ENCODE measurements at places on chromosomes 3 and 15.

GRCh38 chr3:14298442-14298841, 104.0 kb upstream of the SLC6A6 start:
- DNase-seq: no peak

- DNase-seq: no peak
Measured at GRCh38 chr15:64503197-64503596, 42.8 kb downstream of the ZNF609 start.

- no peak for DNase-seq
Measured at GRCh38 chr3:179943117-179943880, 93.4 kb downstream of the PEX5L start.

DNA sequence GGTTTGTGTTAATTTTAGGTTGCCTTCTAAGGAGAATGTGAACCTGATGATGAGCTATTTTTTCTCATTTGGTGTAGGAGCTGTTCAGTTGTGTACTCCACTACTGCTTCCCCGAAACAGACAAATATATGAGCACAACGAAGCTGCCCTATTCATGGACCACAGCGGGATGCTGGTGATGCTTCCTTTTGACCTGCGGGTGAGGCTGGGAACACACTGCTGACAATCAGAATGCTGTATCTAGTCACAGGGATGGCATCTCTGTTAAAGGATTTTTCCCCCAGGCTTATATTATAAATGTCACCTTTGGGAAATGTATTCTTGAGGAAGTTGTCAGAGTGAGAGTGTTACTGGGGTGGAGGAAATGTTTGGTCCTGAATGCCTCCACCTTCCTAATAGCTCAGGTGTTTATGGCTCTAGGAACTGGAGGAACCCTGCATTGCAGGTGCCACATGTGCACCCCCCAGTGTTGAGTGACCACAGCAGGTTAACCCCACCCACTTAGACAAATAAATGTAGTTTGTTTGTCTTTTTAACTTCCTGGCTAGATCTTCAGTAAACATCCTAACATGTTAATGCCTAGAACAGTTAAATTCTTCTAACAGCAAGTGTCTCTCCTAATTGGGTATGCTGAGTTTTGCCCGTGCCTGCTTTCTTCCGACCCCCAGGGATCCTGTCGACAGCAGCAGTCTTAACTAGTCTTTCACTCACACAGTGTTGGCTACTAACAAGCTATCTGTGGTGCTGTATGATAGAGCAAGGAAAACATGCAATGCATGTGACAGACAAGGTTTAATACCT, 35.7 kb downstream of the SRP14 start:
- DNase-seq: no peak

DNA sequence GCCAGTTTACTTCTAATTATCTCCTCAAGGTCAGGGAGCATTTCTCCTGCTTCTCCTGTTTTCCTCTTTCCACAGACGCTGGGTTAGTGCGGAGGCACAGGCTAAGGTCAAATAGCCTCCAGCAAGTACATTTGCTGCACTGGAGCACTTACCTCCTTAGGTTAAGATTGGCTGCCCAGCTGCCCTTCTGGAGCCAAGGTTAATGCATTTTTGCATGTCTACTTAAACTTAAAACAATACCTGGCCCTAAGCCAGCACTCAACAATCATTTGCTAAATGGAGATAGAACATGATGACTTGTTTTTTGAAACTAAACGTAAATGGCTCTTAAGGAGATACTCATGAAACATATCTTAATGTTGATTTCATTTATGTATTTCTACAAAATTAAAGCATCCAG, 83.5 kb downstream of the SSR3 start:
- no peak for DNase-seq

DNA sequence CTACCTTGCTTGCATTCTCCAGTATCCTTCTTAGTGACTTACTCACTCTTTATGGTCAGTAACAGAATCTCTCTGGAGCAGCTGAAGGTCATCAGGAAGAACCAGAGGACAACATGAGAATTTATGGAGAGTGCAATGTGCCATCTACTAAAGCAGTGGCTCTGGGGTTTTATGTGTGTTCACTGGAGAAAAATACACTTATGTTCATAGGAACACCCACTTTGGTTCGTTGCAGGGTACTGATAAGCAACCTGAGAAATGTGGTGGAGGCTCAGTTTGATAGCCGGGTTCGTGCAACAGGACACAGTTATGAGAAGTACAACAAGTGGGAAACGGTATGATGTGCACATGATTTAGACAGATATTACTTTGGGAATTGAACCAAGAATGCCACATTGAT, 12.8 kb downstream of the CPB1 start:
- no peak for DNase-seq

DNA sequence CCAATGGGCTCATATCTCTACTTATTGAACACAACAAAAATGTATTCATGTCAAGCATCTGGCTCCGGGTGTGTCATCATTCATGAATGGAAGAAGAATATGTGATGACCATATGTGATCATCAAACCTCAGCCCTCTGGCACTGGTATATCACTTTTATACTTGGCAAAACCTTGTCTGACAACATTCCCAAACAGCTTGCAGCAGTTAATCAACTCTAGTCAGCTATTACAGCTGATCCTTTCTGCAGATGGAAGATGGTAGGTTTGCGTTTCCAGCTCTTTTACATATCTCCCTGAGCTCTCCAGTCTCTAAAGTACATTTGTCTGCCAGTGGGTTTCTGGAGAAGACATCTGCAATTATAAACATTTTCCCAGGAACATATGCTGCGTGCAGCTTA, 6.6 kb downstream of the PLSCR5 start:
- DNase-seq: no peak

- no peak for DNase-seq
Measured at GRCh38 chr3:27666272-27666671, 55.9 kb downstream of the EOMES start.

- DNase-seq: no peak
Measured at GRCh38 chr15:50128266-50128665, 9.2 kb upstream of the ATP8B4 start.

- peak; percentile 55 for DNase-seq
Measured at GRCh38 chr3:9503283-9503682, 50.3 kb downstream of the LHFPL4 start.

- no peak for DNase-seq
Measured at GRCh38 chr15:58306591-58307312, 125.0 kb upstream of the LIPC start.

All from effector memory CD8-positive, alpha-beta T cell (primary cell).